ENCODE measurements at places on chromosomes 16 and 17.

- no peak for DNase-seq
These were observed 12.3 kb downstream of the CDH1 start for GRCh38 chr16:68749432-68749831.

GRCh38 chr17:81192386-81193050, 26.5 kb upstream of the AATK start:
- DNase-seq = no peak

GRCh38 chr16:57045694-57046381, 46.5 kb upstream of the CPNE2 start:
- DNase-seq = no peak

GRCh38 chr16:54048586-54049495, 237.7 kb downstream of the IRX3 start:
- no peak for DNase-seq

GRCh38 chr17:35236821-35237220, 6.1 kb upstream of the SLFN5 start:
- no peak for DNase-seq

DNA sequence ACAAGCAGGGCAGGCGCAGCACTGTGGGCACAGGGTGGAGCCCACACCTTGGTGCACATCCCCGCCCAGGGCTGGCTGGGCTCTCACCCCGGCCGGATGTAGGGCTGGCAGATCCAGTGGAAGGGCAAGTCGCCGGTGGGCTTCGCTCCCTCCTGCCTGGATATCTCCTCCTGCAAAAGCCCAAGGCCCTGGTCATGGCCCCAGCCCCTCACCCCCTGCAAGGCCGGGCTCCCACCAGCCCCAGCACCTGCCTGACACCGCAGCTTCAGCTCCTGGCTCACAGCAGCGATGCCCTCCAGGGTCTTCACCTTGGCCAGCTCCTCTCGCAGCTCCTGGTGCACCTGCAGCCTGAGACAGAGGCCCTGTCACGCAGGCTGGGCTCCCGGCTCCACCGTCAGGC, 5.0 kb downstream of the DUS1L start:
- no peak for DNase-seq

GRCh38 chr16:66286527-66286926, 80.0 kb upstream of the CDH5 start:
- DNase-seq = no peak

DNA sequence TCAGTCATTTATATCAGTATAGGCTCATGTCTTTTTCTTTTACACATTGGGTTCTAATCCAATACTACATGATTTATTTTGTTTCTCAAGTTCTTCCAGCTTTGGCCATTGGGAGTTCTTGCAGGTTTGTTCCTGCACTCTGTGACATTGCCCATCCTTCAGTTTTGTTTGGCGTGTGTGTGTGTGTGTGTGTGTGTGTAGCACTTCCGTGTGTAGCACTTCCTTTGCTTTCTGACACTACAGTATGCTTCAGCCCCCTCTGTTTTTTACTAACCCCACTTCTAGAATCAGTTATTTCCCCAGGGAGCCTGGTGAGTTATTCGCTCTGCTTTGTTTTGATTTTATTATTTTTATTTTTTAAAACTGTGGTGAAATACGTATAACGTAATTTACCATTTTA, 75.6 kb upstream of the LGALS9 start:
- DNase-seq = no peak

- DNase-seq = no peak
These were observed 79.8 kb downstream of the CMIP start for GRCh38 chr16:81524382-81524781.

- no peak for DNase-seq
These were observed 168.1 kb downstream of the C16orf95 start for GRCh38 chr16:87149051-87149450.

- DNase-seq = no peak
These were observed 58.3 kb downstream of the WIPI1 start for GRCh38 chr17:68398691-68399637.

DNA sequence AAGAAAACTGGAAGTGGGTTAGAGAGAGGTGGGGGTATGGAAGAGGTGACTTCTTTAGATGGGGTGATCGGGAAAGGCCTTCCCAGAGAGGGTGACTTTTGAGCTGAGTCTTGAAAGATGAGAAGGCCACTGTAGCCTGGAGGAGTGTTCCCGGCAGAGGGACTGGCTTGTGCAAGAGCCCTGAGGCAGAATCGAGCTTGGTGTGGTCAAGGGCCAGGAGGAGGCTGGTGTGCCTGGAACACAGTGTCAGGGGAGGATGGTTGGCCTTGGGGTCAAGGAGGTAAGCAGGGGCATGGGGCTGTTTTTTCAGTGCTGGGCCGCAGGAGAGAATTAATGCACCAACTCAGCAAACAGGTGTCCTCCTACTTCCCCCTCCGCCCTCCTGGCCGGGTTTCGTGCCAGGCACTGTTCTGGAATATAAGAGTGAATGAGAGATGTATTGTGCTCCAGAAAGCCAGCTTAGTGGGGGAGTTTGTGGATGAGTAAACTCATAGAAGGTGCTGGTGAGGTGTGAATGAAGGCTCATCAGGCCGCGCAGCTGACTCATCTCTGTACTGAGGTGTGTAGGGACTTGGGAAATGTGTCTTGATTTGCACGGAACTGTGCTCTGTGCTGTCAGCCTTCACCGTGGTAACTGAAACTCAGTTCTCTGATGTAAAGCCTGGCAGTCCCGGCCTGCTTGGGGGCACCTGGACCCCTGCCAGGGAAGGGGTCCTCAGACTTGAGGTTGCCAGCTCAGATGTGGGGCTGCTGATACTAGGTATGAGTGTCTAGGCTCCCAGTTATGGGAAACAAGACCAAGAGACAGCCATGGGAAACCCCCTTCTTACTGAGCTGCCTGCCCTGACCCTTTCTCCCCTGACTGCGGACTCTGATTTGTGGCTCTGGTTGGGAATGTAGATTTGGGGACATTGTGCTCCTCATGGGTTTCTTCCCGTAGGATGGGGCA, 15.3 kb downstream of the KSR1 start:
- peak; percentile 40 for DNase-seq

DNA sequence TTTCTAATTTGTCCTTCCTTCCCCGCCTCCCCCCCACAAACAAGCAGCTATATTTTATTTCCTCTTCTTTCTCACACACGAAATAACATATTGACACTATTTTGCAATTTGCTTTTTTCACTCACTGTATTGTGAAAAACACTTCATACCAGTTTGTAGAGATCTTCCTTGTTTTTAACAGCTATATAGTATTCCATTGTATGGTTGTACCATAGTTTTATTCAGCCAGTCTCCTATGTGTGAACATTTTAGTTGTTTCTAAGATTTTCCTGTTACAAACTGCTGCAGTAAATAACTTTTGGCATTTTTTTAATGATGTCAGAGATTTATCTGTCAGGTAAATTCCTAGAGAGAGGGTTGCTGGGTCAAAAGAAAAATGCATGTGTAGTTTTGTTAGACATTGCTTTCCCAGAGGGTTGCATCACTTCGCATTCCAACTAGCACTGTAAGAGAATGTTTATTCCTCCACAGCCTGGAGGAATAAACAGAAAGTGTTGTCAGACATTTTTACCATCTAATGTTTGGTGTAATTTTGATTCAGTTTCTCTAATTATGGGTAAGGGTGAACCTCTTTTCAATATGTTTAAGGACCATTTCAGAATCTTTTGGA, 101.2 kb downstream of the MRTFB start:
- no peak for DNase-seq

GRCh38 chr17:35773129-35773528, 12.4 kb downstream of the C17orf50 start:
- DNase-seq = no peak

DNA sequence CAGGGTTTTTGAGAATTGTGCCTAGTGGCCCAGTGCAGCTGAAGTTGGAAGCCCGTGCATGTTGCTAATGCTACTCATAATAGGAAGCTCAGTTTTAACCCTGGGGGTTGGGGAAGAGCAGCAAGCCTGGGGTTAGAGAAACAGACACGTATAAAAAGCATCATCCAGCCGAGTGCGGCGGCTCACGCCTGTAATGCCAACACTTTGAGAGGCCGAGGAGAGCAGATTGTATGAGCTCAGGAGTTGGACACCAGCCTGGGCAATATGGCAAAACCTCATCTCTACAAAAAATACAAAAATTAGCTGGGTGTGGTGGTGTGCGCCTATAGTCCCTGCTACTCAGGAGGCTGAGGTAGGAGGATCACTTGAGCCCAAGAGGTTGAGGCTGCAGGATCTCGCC, 2.3 kb upstream of the CLUH start:
- DNase-seq = no peak

GRCh38 chr17:8162997-8163977, 539 bp upstream of the VAMP2 start:
- DNase-seq = no peak

- no peak for DNase-seq
These were observed 83.1 kb downstream of the NT5M start for GRCh38 chr17:17386094-17386800.

DNA sequence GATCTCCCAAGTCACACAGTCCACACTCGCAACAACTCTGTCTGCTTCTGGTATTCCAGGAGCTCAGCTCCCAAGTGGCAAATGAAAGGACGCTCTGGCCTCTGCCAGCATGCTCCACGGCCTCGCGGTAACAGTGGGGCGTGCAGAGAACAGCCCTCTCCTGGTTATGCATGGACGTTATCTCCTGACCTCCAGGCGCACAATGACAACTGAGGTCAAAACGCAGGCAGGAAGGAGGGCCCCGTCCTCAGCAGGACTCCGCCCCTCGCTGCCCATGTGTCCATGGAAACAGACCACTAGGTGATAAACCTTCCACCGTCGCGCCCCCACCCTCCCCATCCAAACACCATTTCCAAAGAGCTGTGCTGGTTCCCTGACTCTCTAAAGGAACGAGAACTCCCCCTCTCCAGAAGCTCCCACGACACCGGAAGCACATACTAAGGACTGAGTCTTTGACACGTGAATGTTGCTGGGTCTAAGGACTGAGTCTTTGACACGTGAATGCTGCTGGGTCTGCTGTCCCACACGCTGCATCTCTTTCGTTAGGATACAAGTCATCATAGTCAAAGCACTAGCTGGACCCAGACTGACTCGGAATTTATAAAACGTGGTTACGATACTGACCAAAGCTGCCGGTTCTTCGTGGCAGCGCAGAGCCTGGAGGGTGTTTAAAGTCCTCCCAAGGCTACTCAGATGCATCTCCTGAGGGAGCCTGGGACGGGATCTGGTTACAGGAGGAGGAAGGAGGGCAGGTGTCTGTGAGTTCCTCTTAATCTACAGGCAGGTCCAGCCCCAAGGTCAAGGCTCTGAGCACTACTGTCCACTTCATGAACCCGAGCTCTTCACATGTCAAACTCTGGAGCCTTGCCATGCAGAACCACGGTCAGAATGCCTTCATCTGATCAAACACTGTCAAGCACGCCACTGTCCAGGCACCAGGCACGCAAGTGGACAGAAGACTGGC, 43.9 kb downstream of the KLHDC4 start:
- DNase-seq = no peak

DNA sequence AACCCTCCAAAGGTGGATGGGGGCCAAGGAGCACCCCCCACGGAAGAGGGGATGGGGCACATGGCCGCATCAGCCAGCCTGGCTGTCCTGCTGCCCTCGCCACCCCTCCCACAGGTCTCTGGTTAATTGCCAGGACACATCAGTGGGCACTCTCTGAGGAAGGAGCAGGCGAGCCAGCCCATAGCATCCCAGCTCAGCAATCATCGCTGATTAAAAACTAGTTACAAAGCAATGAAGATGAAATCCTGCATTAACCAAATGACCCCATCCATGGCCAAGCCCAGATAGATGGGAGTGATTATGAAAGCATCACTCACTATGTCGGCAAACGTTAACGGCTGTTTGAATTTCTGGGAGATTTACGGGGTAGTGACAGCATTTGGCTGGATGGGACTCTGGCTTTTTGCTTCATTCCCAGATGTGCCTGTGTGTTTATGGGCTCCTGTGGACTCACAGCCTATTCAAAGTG, 45.3 kb downstream of the CCDC182 start:
- no peak for DNase-seq

GRCh38 chr17:45584092-45585036, 93.8 kb upstream of the PLEKHM1 start:
- peak; percentile 65 for DNase-seq

DNA sequence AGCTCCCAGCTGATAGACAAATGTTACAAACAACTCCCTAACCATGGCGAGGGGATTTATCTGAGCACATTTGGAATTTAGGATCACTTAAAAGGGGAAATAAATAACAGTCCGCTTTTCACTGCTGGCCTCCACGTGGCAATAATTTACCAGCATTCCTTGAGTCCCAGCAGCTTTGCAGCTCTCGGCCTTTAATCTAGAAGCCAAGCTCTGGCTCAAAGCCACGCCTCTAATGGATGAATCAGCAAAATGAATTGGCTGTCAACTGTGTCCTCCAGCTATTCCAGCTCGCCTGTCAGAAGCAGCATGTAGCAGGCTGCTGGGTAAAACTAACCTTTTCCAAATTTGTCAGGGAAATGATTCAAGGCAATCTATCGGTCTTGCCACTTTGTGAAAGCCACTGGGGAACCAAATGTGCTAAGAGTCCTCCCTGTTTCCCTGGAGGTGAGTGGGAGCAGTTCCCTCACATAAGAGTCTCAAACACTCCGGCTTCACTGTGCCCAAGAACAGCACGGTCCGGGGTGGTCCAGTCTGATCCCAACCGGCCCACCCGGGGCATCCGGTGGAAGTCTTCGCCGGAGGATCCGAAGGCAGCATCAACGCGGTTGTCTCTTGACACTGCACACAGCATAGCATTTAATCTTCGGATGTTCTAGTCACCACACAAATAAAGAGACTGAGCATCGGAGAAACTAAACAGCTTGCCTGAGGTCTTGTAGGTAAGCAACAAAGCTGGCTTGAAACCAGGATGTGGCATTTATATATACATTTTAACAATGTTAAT, 143.3 kb downstream of the PARN start:
- no peak for DNase-seq

DNA sequence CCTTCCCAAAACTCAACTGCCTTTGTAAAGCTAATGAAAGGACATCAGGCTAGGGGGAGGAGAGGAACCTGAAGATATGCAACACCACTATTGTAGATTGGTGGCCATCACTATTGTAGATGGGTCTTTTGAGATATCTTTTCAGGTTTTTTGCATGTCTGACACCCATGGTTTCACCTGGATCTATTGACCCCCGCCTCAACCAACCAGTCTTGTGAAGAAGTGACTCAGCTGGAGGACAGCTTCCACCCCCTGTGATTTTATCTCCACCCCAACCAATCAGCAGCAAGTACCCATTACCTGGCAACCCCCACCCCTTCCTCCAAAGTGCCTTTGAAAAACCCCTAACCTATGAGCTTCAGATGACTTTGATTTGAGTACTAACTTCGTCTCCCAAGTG, 382.6 kb upstream of the GOT2 start:
- DNase-seq = no peak

GRCh38 chr17:74379495-74380085, 12.3 kb downstream of the GPR142 start:
- DNase-seq = peak; percentile 84

GRCh38 chr16:58363746-58364393, 28.4 kb upstream of the GINS3 start:
- DNase-seq = no peak

DNA sequence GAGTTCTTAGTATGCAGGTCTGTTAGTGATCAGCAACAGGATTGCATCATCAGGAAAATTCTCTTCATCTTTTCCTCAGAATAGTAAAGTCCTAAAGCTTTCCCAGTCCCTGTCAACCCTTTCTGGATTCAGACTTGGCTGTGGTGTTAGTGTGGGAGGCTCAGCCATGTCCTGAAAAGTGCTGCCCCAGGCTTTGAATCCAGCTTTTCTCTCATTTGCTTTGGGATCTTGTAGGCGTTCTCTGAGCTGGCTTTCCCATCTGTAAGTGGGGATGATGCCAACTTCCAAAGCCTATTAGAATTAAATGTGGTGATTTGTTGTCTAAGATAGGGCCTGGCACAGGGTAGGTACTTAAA, 3.0 kb downstream of the ALKBH5 start:
- no peak for DNase-seq

All from T-helper 1 cell (primary cell).